ENCODE measurements at places on chromosomes 2 and 18. TPM values are rescaled to one million over a fixed set of nuclear protein-coding genes. Genes with fewer than 3 reads are reported as not detected.

Gene RAB31
- 145 TPM for total RNA-seq

Gene CNDP1
- total RNA-seq, result not detected

Gene GALNT13
- 0.34 TPM for total RNA-seq

Gene CD207
- 0.26 TPM for total RNA-seq

GRCh38 chr2:88024509-88024908 lies 8.2 kb upstream of the RNU2-63P start:
- H3K4me1 ChIP-seq, result no peaks in the 10 kb centered on the region
- H3K4me3 ChIP-seq, result no peak overlapping the region
- no peak overlapping the region for H3K27ac ChIP-seq

GRCh38 chr2:190190507-190191162 lies 128.1 kb upstream of the MSTN start:
- no peak overlapping the region for H3K4me3 ChIP-seq
- DNase-seq, result no peak
- H3K4me1 ChIP-seq, result no peaks in the 10 kb centered on the region
- H3K27ac ChIP-seq, result no peak overlapping the region
- H3K36me3 ChIP-seq, result no peaks in the 10 kb centered on the region

- no peak for DNase-seq
- H3K4me1 ChIP-seq, result peaks cover 2% of the 10 kb centered on the region
- H3K4me3 ChIP-seq, result no peak overlapping the region
- H3K27me3 ChIP-seq, result no peaks in the 10 kb centered on the region
Measured at GRCh38 chr18:56377231-56377630, 261.2 kb downstream of the TXNL1 start.

- no peak for DNase-seq
- H3K27me3 ChIP-seq, result no peaks in the 10 kb centered on the region
- H3K27ac ChIP-seq, result no peak overlapping the region
Measured at GRCh38 chr2:46878886-46879285, 36.7 kb downstream of the MCFD2 start.

- no peak overlapping the region for H3K27ac ChIP-seq
- no peak for DNase-seq
- H3K36me3 ChIP-seq, result no peaks in the 10 kb centered on the region
- H3K4me1 ChIP-seq, result peaks cover 19% of the 10 kb centered on the region
- no peak overlapping the region for H3K4me3 ChIP-seq
Measured at GRCh38 chr2:222942561-222942960, 81.7 kb downstream of the ACSL3 start.

DNA sequence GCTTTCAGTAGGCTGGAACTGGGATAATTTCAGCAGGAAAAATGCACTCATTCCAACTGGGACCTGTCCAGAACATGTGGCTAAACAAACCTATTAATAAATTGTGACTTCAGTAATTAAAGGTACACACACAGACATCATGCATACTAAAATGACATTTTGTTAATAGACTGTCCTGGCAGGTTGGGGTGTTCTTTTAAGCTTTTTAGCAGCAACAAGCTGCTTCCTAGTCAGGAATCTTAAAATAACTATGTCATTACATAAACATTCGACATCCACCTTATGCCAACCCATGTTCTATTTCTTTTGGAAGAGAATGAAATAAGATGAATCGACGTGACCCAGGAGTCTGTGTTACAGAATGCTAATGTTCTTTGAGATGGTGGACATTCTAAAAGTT lies 435.7 kb downstream of the TXNL1 start:
- no peaks in the 10 kb centered on the region for H3K27me3 ChIP-seq
- H3K4me1 ChIP-seq, result peaks cover 19% of the 10 kb centered on the region
- no peak for DNase-seq
- H3K27ac ChIP-seq, result peak overlapping the region; percentile 28
- no peak overlapping the region for H3K4me3 ChIP-seq

DNA sequence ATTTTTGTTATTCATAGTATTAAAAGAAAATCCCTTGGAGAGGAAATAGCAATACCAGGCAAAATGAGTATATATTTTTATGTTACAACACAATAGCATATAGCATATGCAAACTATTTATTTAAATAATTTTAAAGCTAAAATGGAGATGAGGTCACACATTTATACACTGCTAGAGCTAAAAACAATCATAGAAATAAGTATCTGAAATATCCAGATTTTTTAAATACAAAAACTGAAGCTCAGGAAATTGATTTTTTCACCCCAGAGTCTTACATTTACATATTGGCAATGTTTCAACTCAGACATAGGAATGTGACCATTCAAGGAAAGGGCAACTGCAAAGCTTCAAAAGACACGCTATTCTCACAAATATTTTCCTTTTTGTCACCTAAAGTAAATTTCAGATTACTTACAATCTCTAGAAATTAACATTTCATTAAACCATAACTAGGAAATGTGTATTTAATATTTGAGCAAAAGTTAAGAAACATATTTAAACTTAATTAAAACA lies 8.9 kb downstream of the TFPI start:
- DNase-seq, result no peak
- no peak overlapping the region for H3K27ac ChIP-seq
- H3K4me3 ChIP-seq, result no peak overlapping the region
- no peaks in the 10 kb centered on the region for H3K36me3 ChIP-seq
- H3K4me1 ChIP-seq, result no peaks in the 10 kb centered on the region
- no peaks in the 10 kb centered on the region for H3K27me3 ChIP-seq

GRCh38 chr2:237598468-237599208 lies 8.1 kb upstream of the RAB17 start:
- H3K4me1 ChIP-seq, result peaks cover 44% of the 10 kb centered on the region
- no peak for DNase-seq
- H3K27me3 ChIP-seq, result no peaks in the 10 kb centered on the region
- H3K27ac ChIP-seq, result peak overlapping the region; percentile 83

- H3K27me3 ChIP-seq, result no peaks in the 10 kb centered on the region
- no peak overlapping the region for H3K4me3 ChIP-seq
- H3K4me1 ChIP-seq, result peaks cover 11% of the 10 kb centered on the region
- H3K27ac ChIP-seq, result no peak overlapping the region
Measured at GRCh38 chr2:64754570-64754969, 100.9 kb upstream of the SERTAD2 start.

- no peak for DNase-seq
- H3K27ac ChIP-seq, result no peak overlapping the region
- no peaks in the 10 kb centered on the region for H3K36me3 ChIP-seq
- H3K4me3 ChIP-seq, result no peak overlapping the region
- peaks cover 17% of the 10 kb centered on the region for H3K4me1 ChIP-seq
Measured at GRCh38 chr18:79799619-79800370, 2.1 kb downstream of the KCNG2 start.

DNA sequence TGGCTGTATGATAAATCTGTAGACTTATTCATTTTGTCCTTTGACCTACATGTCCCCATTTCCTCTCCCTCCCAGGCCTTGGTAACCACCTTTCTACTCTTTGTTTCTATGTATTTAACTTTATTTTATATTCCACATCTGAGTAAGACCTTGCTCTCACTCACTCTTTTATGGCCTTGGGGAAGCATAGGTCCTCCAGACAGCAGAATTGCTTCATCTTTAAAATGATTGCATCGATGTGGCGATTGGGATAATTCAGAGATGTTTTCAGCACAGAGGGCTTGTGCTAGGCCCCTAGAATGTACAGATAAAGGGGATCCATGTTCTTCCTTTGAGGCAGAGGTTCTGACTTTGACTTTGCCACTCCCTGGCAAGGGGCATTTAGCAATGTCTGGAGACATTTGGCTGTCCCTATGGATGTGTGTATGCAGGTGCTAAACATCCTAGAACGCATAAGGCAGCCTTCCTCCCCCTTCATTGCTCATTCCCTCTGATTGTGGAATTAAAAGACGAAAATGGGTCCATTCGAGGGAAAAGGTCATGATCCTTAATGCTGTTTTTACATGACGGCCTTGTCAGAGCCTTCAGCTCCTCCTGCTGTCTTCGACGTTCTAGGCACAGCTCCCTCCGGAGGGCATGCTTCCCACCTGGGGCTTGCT lies 1.2 kb upstream of the GPR39 start:
- H3K4me3 ChIP-seq, result peak overlapping the region; percentile 57
- H3K4me1 ChIP-seq, result peaks cover 15% of the 10 kb centered on the region
- H3K27me3 ChIP-seq, result no peaks in the 10 kb centered on the region
- DNase-seq, result no peak
- H3K27ac ChIP-seq, result no peak overlapping the region

GRCh38 chr18:59141294-59142068 lies 1.8 kb downstream of the SEC11C start:
- no peak overlapping the region for H3K27ac ChIP-seq
- no peak overlapping the region for H3K4me3 ChIP-seq
- peaks cover 12% of the 10 kb centered on the region for H3K4me1 ChIP-seq
- no peak for DNase-seq
- no peaks in the 10 kb centered on the region for H3K36me3 ChIP-seq
